Common myeloid progenitor, CD34-positive (primary cell): ENCODE measurements at places on chromosomes 12 and 14.

GRCh38 chr14:93100100-93100499 is 15.6 kb downstream of the ITPK1 start:
- DNase-seq: no peak

DNA sequence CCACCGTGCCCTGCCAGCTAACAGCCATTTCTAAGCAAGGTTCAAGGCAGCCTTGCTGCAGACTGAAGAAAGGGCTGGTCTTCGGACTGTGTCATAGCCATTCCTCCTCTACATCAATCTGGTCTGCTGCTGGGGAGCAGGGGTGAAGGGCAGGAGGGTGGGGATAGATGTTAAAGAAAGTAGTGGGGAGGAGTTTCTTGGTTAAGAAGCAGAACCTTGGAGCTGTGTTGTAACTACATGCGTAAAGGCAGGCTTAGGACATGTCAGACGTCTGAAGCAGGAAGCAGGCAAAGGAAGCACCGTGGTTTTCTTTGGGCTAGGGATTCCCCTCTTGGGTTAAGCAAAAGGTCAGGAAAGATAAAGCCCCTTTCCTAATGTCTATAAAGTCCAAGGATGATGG is 18.1 kb upstream of the NEK9 start:
- DNase-seq: peak; percentile 57

GRCh38 chr14:99687284-99688209 is 3.4 kb downstream of the CYP46A1 start:
- DNase-seq: no peak

DNA sequence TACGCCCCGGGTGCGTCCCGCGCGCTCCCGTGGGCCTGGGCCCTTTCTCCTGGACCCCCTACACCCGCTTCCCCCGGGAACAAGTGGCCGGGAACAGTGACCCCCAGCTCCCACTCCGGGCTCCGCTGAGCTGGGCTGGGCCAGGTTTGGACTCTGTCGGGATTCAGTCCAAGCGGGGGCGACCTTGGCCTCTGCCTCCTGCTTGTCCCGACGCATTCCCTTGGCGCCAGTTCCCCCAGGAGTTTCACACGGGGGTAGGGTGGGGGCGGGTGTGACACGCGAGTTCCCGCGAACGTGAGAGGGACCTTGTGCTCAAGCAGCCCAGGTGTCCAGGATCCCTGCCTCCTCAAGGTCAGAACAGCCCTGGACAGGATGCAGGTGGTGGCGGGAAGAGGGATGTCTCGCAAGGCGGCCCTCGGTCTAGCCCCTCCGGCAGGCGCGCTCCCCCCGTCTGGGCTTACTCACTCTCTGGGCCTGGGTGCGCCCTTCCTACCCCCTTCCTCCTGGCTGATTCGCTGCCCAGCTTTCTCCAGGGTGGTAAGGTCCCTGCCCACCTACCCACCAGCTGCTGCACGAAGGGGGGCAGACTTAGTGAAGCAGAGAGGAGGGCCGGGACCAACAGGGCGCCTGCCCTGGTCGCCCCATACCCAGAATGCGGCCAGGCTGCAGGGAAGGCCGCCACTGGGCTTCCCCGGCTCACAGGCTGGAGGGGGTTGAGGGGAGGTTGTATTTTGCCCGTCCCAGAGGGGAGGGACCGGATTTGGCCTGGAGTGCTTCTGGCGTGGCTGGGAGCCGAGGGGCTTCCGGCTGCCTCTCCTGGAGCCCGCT is 862 bp downstream of the CRIP2 start:
- peak; percentile 60 for DNase-seq

GRCh38 chr12:106044773-106045172 is 94.0 kb downstream of the NUAK1 start:
- DNase-seq: no peak

GRCh38 chr14:56120091-56120691 is 2.0 kb downstream of the PELI2 start:
- peak; percentile 41 for DNase-seq

DNA sequence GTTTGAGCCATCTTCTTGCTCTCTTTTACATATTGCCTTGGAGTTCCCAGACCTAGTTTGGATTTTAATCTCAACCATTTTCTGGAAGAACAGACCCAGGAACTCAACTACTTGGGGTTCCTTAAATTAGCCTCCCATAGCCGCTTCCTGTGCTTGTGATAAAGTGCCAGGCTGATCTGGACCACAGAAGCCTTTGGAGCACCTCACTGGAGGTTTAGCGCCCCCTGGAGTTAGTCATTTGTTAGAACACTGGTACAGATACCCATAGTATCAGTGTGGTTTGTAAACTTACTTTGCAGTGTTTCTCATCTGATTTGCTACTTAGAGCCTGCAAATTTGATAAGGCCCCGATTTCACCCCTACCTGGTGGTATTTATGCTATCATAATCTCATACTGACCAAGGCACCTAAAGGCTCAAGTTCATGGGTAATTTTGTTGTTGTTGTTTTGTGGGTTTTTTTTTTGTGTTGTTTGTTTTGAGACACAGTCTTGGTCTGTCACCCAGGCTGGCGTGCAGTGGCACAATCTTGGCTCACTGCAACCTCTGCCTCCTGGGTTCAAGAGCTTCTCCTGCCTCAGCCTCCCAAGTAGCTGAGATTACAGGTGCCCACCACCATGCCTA is 3.7 kb downstream of the UNC119B start:
- peak; percentile 92 for DNase-seq

- no peak for DNase-seq
These were observed 31.7 kb downstream of the ESRRB start for GRCh38 chr14:76407449-76408150.

- DNase-seq: no peak
These were observed 21.5 kb upstream of the PTPRQ start for GRCh38 chr12:80422550-80422949.

GRCh38 chr12:89238593-89238992 is 113.7 kb downstream of the DUSP6 start:
- no peak for DNase-seq

GRCh38 chr14:74959596-74960180 is 4.3 kb upstream of the PGF start:
- DNase-seq: no peak

DNA sequence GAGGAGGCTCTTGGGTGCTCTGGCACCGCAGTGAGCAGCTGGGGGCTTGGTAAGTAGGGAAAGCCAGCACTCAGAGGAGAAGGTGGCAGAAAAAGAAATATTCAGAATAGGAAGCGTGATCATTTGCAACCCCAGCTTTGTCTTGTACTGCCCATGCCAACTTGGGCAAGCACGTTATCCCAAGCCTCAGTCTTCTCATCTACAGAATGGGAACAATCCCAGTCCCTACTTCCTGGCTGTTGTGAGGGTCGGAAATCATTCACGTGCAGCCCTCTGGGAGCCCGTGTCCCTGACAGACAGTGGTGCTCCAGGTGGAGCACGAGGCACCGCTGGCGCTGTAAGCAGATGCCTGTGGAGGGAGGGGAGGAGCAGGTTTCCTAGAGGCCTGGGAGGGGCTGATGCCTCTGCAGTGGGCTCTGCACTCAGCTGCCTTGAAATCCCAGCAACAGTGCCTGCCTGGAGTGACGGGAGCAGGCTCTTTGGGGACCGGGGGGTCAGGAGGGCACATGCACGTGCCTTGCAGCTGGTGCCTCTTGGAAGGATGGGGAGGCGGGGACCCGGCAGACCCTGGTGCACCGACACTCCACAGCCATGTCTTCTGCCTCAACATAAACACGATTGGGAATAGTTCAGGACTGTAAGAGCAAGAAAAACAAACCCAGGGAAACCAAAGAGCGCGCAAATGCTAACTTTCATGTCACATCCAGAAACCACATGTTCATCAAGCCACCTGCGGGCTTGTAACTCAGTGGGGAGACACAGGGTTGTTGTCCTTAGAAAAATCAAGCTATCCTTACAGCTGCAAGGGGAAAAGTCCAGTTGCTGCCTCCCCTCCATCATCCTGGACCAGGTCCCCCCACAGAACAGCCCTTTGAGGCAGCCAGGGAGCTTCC is 86.5 kb upstream of the DIO3 start:
- no peak for DNase-seq

- DNase-seq: peak; percentile 42
These were observed 813 bp upstream of the CCDC184 start for GRCh38 chr12:48182631-48183030.

DNA sequence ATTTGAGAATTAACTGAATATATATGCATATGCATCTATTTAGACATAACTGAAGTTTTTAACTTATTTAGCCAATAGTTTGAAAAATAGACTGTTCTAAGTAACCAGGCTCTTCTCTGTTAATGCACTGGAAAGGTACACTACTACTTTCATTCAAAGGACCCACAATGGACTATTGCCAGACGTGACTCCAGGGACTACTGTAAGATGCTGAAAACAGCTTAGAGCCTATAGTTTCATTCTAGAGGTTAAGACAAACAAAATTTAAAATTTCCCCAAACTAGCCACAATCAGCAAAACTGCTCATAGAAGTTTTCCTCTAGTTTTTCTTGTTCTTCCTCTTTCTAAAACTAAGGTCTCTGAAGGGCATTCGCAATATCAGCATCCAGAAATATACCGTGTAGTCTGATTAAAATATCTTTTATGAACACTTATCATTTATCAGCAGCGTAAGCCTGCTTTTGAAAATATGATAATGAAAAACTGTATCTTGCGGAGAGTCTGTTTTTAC is 10.4 kb downstream of the APPL2 start:
- peak; percentile 48 for DNase-seq

- no peak for DNase-seq
These were observed 55.3 kb downstream of the ISCA2 start for GRCh38 chr14:74548881-74549280.

- peak; percentile 29 for DNase-seq
These were observed 35.8 kb upstream of the FBXO33 start for GRCh38 chr14:39467889-39468524.

DNA sequence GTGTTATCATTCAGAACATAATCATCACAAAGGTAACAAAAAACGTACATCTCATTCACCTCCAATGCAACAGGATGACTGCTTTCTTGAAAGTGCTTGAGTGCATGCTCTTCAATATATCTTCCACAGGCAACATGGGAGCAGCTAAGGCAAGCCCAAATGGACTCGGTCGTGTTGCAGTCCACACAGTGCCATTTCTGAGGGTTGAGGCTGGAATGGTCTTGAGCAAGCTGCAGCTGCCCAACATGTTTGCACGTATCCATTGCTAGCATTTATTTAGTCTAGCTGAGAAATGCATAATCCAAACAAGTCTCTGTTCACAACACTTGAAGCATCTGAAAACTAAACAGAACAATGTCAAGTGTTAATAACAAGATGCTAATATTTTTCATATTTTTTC is 17.3 kb downstream of the USP44 start:
- DNase-seq: no peak

DNA sequence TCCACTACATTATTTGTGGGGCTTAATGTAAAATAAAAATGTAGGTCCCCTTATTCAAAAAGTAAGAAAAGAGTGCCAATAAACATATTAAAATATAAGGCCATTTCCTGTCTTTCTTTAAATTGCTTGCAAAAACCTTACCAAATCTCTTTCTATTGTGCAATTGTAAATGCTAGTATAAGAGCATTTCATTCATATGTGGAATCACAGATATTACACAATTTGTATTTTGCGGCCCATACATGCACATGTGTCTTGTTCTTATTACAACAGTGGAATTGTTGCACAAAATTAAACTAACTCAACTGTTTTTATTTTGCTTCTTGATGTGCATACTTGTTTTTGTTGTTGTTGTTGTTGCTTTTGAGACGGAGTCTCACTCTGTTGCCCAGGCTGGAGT is 20.1 kb upstream of the CRADD start:
- DNase-seq: no peak

- DNase-seq: no peak
These were observed 20.3 kb downstream of the OLR1 start for GRCh38 chr12:10151621-10152020.

DNA sequence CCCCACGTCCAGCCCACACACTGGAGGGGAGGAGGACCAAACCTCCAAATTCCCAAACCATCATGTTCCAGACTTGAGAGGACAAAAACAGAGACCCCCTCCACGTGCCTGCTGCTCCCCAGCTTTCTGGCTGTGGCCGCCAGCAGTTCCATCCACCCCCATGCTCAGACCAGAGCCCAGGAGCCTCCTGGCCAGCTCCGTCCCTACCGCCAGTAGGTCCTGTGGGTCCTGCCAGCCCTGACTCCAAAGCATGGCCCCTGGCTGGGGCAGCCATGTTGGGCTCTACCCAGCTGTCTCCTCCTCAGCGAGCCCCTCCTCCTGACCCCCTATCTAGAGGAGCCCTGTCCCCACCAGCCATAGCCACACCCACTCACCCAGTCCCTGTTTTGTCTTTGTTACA is 227.3 kb upstream of the RTL1 start:
- DNase-seq: no peak

GRCh38 chr12:30631740-30632139 is 63.9 kb downstream of the IPO8 start:
- no peak for DNase-seq

DNA sequence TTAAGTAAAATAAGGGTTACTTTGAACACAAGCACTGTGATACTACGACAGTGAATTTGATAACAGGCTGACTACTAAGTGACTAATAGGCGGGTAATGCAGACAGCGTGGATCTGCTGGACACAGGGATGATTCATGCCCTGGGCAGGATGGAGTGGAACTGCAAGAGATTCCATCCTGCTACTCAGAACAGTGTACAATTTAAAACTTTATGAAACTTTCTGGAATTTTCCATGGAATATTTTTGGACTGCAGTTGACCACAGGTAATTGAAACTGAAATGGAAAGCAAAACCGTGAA is 46.0 kb downstream of the YEATS4 start:
- no peak for DNase-seq

- no peak for DNase-seq
These were observed 76.3 kb upstream of the RIN3 start for GRCh38 chr14:92437309-92437708.

GRCh38 chr12:79451365-79451764 is 239.4 kb downstream of the PAWR start:
- no peak for DNase-seq

DNA sequence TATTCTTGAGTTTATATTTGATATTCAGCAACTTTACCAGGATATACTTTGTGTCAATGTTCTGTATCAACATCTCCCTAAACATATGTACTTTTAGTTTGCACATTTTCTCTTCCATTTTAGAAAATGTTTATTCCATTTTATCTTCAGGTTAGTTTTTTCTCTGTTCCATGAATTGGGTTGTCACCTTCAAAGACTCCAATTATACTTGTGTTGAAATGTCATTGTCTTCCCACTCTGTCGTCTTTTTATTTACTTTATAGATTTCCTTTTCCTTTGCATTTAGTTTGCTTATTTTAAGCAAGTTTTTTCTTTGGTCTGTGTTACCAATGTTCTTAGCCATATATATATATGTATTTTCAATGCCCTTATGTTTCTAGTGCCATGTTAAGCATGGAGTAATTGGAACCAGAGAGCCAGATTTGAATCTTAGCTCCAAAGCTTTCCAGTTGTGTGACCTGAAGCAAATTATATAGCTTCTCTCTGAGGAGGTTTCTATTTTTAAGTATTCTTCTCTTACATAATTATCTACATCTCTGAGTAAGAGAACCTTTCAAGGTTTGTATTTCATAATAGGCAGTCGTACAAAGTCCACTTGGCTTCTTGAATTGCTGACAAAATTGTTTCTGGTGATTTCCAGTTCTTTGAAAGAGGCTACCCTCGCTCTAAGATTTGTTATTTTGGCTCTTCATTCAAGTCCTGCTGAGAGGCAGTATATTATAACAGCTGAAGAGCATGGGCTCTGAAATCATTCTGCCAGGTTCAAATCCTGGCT is 85.8 kb upstream of the DYRK2 start:
- DNase-seq: no peak
